ENCODE measurements at places on chromosomes 13 and 19.
A peak's percentile ranks its signal among the peaks of the same experiment; 100 is the strongest.

DNA sequence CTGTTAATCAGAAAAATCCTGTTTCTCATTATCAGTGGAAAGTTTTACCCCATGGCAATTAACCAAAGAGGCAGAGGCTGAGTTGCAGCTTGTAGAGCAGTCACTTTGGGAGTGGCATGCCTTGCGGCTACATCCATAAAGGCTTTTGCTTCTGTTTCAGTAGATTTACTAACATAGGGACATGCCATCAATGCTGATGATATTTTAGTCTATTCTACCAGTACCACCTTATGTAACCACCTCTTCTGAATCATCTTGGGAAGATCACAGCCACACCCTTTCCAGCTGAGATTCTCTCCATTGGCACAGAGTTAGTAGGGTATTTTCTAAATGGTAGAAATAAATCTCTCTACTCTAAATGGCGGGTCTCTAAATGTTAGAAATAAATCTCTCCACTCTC lies 37.5 kb downstream of the POSTN start:
- no peaks in the 10 kb centered on the region for H3K36me3 ChIP-seq
- H3K27me3 ChIP-seq, result no peaks in the 10 kb centered on the region

DNA sequence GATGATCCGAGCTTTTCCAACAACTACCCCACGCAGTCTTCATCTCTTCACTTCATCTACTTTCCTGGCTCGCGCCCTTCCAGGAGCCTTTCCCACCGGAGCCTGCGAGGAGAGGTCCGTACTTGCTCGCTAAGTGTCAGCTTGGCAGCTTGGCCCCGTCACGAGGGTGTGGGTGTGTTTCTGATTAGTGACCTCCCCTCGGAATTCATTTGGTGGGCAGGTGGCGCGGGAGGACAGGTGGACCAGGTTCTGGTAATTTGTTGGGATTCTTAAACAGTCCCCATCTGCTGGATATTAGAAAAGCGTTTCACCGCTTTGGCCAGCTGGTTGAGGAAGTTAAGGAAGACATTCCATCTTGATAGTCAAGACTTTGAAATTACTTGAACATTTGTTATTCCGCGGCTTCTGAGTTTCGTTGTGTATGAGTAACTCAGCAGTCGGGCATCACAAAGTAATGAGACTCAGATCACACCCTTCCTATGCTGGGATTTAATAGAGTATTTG lies 515 bp downstream of the UFM1 start:
- peaks cover 37% of the 10 kb centered on the region for H3K36me3 ChIP-seq
- peaks cover 22% of the 10 kb centered on the region for H3K4me1 ChIP-seq
- H3K27me3 ChIP-seq, result no peaks in the 10 kb centered on the region
- DNase-seq, result peak; percentile 69

DNA sequence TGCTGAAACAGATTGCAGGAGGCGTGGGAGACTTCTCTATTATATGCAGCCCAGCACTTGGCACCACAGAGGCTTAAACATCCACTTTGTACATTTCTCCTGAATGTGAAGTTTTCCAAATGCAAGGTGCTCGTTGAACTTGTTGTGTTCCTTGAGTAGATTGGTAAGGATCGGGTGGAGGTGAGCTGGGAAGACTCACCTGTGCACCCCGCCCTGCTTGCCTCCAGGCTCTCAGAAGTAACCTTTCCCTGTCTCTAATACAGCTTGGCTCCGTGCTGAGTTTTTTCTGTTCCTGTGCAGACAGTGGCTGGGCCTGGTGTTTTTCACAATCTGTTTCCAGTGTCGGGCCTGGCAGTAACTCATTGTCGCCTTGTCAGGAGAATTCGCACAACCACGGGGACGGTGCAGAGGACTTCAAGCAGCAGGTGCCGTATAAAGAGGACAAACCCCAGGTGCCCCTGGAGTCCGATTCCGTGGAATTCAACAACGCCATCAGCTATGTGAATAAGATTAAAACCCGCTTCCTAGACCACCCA lies 12.3 kb downstream of the SIN3B start:
- H3K27ac ChIP-seq, result no peak overlapping the region
- peaks cover 31% of the 10 kb centered on the region for H3K36me3 ChIP-seq
- DNase-seq, result no peak
- no peaks in the 10 kb centered on the region for H3K4me1 ChIP-seq
- no peaks in the 10 kb centered on the region for H3K27me3 ChIP-seq

DNA sequence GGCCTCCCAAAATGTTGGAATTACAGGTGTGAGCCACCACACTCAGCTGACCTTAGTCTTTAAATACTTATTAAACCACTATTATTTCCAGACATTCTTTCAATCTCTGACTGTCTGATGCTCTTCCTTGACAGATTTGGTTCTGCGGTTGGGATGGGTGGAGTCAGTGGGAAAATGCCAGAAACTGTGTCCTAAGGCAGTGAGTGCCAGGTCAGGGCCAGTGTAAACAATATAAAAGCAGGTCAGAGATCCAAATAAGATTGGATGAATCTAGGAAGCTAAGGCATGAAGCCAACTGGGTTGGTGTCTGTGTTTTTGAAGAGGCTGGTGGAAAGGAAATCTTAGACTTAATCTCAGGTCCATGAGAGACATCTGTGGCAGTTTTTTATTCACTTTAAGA lies 74.7 kb downstream of the KLF5 start:
- peak overlapping the region; percentile 59 for H3K27ac ChIP-seq
- peaks cover 44% of the 10 kb centered on the region for H3K4me1 ChIP-seq
- H3K4me3 ChIP-seq, result no peak overlapping the region
- peak; percentile 68 for DNase-seq
- no peaks in the 10 kb centered on the region for H3K27me3 ChIP-seq

- H3K27me3 ChIP-seq, result no peaks in the 10 kb centered on the region
- H3K4me3 ChIP-seq, result no peak overlapping the region
- no peaks in the 10 kb centered on the region for H3K36me3 ChIP-seq
- no peak for DNase-seq
Measured at GRCh38 chr19:2443785-2444182, 13.0 kb downstream of the LMNB2 start.

- no peak overlapping the region for H3K4me3 ChIP-seq
- H3K36me3 ChIP-seq, result no peaks in the 10 kb centered on the region
- no peaks in the 10 kb centered on the region for H3K27me3 ChIP-seq
- H3K4me1 ChIP-seq, result peaks cover 15% of the 10 kb centered on the region
Measured at GRCh38 chr19:18507021-18507726, 14.7 kb downstream of the ELL start.

- H3K4me3 ChIP-seq, result no peak overlapping the region
- no peak for DNase-seq
- H3K4me1 ChIP-seq, result no peaks in the 10 kb centered on the region
Measured at GRCh38 chr13:22187329-22187728, 516.5 kb downstream of the FGF9 start.

DNA sequence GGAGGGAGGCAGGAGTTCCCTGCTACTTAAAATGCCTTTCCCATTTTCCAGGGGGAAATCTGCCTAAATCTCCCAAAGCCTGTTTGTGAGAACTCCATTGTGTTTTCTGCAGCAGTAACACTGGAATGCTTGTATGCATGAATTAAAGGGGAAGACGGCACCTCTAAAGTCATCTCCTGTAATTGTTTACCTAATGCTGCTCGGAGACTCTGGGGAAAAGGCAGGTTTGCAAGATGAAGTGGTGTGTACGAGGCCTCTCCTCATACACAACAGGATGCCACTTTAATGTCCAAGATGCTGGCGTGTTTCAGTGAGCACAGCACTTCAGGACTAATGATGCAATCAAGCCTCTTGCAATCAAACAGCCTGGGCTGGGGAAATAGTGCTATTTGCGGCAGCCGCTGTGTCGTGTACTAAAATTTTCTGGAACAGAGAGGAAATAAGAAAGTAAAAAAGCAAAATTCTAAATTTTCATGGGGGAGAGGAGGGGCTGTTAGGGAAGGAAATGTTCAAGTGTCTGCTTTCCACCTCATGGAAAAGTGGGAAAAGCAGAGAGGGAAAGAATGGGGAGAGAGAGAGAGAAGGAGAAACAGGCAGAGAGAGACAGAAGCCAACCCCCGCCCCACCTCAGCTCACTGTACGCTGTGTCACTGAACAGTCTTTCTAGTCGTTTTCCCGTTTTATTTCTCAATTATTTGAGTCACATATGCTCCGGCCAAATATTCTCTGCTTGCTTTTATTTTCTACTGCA lies 32.9 kb downstream of the TSHZ3 start:
- no peak overlapping the region for H3K27ac ChIP-seq
- DNase-seq, result no peak
- H3K4me1 ChIP-seq, result no peaks in the 10 kb centered on the region
- H3K4me3 ChIP-seq, result no peak overlapping the region

GRCh38 chr19:16836115-16837034 lies 7.2 kb downstream of the SIN3B start:
- H3K4me3 ChIP-seq, result no peak overlapping the region
- no peaks in the 10 kb centered on the region for H3K4me1 ChIP-seq
- no peak for DNase-seq
- H3K36me3 ChIP-seq, result peaks cover 32% of the 10 kb centered on the region
- no peak overlapping the region for H3K27ac ChIP-seq
- no peaks in the 10 kb centered on the region for H3K27me3 ChIP-seq

DNA sequence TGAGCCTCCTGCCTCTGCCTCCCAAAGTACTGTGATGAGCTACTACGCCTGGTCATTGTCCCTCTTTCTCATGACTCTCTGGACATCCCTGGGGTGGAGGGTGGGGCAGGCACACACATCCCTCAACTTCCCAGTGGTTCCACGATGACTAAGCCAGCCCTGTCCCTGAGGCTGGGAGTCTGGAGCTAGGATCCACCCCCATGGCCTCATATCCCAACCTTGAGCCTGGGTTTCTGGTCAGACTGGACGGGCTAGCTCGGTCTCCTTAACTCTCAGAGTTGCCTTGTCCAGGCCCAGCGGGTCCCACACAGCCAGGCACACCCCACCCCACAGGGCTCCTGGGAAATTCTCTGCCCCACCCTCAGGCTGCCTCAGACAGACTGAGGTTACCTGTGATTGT lies 19.6 kb downstream of the IER2 start:
- no peaks in the 10 kb centered on the region for H3K36me3 ChIP-seq
- H3K27me3 ChIP-seq, result no peaks in the 10 kb centered on the region
- peaks cover 88% of the 10 kb centered on the region for H3K4me1 ChIP-seq

DNA sequence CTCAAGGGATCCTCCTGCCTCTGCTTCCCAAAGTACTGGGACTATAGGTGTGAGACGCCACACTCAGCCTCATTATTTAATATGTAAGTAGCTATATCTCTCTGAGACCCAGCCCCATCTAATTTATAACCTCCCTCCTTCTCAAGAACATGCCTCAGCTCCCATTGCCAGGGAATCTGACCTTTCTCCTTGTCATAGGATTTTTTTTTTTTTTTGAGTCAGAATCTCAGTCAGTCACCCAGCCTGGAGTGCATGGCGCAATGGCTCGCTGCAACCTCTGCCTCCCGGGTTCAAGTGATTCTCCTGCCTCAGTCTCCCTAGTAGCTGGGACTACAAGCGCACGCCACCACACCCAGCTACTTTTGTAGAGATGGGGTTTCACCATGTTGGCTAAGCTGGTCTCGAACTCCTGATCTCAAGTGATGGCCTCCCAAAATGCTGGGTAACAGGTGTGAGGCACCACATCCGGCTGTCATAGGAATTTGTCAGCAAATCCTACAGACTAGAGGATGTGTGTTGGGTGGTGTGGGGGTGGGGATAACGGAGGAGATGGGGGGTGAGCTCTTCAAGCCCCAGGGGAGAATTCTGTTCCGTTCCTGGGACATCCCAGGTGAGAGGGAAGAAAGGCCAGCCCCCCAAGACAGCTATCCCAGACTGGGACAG lies 5.1 kb upstream of the EPS8L1 start:
- peak overlapping the region; percentile 63 for H3K4me3 ChIP-seq
- H3K27ac ChIP-seq, result peak overlapping the region; percentile 98
- H3K36me3 ChIP-seq, result no peaks in the 10 kb centered on the region

DNA sequence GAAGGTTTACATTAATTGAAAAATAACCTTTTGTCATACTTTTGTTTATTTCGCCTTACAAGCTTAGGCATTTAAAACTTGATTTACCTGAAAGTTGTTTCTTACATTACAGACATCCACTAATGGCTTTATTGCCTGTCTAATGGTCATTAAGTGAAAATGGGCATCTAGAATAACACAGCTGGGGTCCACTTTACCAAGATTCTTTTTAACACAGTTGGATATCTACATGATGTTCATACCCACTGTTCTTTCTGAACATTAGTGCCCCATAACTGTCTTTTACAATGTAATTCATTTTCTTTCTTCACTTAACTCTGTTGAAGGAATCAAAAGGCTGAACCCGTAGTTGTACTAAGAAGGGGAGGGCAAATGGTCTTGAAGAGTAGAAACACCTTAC lies 19.8 kb upstream of the KLHL1 start:
- DNase-seq, result no peak
- H3K4me1 ChIP-seq, result no peaks in the 10 kb centered on the region
- H3K4me3 ChIP-seq, result no peak overlapping the region
- no peaks in the 10 kb centered on the region for H3K36me3 ChIP-seq
- H3K27me3 ChIP-seq, result no peaks in the 10 kb centered on the region
- no peak overlapping the region for H3K27ac ChIP-seq

DNA sequence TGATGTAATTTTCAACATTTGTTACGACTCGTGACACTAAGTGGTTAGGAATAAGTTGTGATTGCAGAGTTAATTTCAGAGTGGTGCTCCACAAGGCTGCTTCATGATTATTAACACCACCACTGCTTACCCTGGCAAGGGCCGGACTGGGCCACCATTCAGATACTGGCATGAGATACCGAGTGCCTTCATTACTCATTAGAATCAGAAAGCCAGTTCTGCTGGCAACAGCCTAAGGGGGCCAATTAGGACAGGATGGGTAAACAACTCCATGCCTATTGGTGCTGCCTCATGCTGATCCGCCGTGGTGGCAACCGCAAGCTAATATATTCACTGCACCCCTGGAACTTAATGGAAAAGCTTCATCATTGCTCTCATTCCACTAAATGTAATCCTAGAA lies 575.1 kb downstream of the EFNB2 start:
- no peak overlapping the region for H3K27ac ChIP-seq
- H3K4me1 ChIP-seq, result no peaks in the 10 kb centered on the region
- no peaks in the 10 kb centered on the region for H3K27me3 ChIP-seq
- no peaks in the 10 kb centered on the region for H3K36me3 ChIP-seq
- DNase-seq, result no peak

DNA sequence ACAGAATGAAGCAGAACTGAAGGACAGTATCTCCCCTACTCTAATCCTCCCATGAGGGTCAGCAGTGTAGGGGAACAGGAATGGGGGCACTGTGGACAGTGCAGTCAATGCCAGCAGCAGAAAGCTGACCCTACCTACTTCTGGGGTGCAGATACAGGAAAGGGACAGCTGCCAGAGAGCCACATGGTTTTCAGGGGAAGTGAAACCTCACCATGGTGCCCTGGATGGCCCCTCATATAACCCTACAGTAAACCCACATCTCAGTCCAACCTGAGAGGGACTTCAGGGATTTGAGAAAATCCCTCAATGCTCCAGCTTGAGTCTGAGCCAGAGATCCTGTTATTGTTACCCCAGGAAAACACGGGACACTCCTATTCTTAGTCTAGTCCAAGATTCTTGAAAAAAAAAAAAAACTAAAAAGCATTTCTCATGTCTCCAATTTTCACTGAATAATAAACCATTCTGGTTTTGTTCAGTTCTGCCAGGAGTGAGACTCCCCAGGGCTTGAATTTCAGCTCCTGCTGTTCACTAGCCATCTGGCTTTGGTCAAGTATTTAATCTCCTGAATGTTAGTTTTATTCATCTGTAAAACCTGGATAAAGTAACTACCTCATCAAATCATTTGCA lies 511.6 kb upstream of the ARGLU1 start:
- DNase-seq, result no peak
- no peak overlapping the region for H3K4me3 ChIP-seq
- no peaks in the 10 kb centered on the region for H3K27me3 ChIP-seq
- no peaks in the 10 kb centered on the region for H3K4me1 ChIP-seq

GRCh38 chr13:79901336-79901735 lies 420.4 kb downstream of the NDFIP2 start:
- H3K4me1 ChIP-seq, result no peaks in the 10 kb centered on the region
- H3K27me3 ChIP-seq, result no peaks in the 10 kb centered on the region
- H3K27ac ChIP-seq, result no peak overlapping the region

Measured in PC-9 (cell line).